NCI-H524 (cell line): ENCODE measurements at places on chromosomes 6 and 20.

- DNase-seq: no peak
These were observed 1.2 kb upstream of the PI3 start for GRCh38 chr20:45173522-45173921.

GRCh38 chr6:10479939-10480700, 41.0 kb upstream of the GCNT2 start:
- no peak for DNase-seq

GRCh38 chr6:29834564-29835436, 7.2 kb downstream of the HLA-G start:
- no peak for DNase-seq

DNA sequence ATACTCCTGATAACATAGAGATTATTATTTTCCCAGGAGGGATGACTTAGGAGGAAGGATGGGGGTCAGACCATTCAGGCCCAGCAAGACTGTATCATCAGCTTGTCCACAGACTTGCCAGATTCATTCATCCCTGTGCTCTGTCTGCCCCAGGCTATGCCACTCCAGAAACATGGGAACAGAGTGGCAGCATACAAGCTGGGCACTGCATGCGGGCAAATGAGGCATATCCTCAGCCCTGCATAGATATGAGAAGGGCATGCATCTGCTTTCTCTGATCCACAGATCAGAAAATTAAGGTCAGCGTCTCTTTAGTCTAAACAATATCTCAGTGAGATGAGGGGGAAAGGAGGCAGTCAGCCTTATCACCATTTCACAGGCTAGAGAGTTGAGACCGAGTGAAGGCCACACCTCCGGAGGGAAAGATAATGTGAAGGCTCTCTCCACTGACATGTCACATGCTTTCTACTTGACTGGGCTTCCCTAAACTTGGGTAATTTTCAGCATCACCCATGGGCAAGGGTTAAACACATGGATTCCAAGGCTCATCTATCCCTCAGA, 140.5 kb downstream of the TFAP2B start:
- no peak for DNase-seq

DNA sequence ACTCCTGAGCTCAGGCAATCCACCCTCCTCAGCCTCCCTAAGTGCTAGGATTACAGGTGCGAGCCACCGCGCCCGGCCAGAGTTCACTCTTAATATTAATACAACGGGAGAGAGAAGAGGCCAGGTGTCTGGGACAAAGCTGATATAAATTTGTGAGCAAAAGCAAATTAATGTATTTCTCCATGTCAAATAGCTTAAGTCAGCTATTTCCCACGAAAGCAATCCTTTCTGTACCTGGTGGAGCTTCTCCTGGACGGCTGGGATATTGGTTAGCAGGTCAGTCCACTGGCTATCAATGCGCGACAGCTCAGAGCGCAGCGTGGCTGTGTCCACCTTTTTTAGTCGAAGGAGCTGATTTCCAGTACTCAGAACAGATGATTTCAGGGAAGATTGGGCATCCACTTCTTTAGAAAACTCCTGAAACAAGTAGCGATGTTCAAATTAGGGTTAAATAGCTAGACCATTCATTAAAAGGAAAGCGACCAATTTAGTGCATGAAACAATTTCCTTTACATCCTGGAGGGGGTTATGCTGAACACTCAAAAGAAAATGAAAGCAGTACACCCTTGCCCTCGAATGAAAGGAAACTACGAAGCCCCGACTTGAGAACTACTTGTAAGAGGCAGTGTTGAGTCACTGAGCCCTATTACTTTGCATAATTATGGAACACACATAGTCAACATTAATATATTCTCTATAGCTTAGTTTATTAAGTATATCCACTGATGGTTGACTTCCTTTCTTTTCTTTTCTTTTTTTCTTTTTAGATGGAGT, 403.4 kb downstream of the SYNE1 start:
- DNase-seq: no peak

GRCh38 chr20:49843139-49843538, 30.5 kb downstream of the SLC9A8 start:
- no peak for DNase-seq

DNA sequence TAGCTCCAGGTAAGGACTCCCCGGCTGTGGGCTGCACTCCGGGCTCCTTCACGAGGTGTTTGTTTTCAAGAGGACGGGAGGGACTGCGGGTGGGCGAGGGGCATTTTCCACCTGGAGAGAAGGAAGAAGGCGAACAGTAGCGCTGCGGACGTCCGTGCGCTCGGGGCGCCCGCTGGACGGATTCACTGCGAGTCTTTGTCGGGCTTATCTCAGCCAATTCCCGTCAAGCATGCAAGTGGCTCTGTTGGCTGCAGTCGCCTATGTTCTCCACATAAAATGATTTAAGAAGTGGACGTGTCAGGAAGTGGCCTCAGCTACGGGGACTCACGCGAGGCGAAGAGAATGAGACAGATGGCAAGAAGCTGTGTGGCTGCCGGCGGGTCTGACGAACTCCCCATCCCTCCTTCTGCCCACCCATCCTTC, 332 bp downstream of the GRIK2 start:
- DNase-seq: peak; percentile 65

DNA sequence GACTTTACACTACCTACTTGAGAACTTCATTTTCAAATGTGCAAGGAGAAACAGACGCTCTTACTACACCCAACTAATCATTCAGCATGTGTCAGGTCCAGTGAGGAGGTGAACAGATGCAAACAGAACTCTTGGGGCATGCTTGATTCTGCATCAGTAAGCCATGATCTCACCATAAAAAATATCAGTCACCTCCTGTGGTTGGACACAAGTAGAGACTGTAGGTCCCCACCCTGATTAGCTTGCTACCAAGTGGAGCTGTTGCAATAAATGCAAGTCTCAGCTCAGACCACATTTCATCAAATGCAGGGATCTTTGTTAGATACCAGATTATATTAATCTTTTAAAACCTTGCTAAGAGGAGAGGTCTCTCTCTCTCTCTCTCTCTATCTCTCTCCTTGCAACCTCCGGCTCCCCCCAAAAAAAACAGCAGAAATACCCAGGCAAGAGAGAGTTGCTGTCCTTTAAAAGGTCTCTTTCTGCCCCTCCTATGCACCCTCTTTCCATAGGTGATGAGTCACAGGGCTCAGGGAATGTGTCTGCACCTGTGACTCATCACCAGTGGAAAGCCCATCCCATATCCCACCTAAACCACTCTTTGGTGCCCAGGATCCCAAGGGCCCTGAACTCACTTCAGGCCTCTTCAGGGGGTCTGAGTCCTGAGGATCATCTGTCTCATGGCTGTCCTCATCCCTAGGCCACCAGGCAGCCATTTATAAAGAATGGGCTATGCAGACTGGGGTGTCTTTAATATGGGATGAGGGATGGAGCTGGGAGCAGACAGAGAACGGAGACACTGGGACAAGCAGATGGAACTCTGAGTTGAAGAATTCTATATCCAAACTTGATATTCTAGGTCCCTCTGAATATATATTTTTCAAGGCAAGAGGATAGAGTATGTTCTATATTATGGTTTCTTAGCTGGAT, 154.5 kb downstream of the QRSL1 start:
- no peak for DNase-seq

DNA sequence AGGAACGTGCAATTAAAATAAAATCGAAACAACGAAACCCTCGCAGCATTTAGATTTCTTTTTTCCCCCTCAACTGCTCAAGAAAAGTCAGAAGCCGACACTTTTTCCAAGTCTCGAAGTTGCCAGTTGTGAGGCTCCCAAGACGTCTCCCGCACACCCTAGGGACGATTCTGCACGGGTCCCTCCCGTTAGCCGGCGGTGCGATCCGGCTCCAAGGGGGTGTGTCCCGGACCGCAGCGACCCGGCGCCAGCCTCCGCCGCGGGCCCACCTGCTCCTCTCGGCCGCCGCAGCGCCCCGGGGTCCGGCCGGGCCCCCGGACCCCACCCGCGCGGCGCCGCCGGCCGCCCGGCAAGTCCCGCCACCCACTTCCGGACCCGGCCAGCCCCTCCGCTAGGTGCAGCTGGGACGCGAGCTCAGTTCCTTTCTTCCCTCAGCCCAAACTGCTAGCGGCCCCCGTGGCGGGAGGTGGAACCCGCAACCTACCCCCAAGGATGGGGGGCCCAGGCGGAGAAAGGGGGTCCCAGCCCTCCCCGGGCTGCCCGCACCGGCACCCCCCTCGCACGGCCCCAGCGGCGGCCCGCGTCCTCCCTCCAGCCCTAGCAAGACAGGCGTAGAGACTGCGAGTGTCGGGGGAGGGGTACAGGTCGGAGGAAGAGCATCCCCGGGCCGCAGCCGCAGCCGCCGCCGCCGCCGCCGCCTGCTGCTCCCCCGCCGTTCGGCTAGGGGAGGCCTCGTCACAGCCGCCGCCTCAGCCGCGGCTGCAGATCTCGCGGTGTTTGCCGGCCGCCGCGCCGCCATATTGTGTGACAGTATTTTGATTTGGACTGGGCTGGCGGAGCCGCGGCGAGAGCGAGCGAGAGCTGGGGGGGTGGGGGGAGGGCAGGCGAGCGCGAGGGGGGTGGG, 520 bp upstream of the TAB2 start:
- DNase-seq: peak; percentile 95

GRCh38 chr6:16440636-16441212, 202.3 kb downstream of the GMPR start:
- DNase-seq: no peak

DNA sequence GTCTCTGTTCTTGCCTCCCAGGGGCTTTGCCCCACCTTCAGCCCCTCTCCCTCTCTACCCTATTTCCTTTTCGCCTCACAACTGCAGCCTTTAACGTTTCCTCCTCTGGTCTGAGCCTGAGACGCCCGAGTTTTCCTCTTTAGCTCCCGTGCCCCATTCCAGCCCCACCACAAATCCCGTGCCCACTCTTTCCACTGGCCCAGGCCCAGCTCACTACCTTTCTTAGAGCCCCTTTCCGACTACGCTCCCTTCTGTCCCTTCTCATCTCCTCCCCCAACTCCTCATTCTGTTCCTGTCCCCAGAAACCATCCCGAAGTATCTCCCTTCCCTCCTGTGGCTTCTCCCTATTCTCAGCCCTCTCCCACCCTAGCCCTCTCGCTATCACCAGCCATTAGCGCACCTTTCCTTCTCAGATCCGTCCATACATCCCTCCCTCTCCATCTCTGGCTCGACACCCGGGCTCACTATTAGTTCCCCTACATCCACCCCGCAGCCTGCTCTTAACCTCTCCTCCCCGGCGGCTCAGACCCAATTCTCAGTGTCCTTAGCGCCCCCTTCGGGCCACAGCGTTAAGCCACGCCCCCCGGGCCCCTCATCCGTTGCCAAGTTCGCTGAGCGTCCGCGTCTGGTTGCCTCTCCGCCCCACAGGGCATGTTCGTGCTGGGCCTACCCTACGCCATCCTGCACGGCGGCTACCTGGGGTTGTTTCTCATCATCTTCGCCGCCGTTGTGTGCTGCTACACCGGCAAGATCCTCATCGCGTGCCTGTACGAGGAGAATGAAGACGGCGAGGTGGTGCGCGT, 2.7 kb downstream of the SLC32A1 start:
- peak; percentile 47 for DNase-seq

GRCh38 chr6:164072240-164072666, 657.7 kb downstream of the QKI start:
- DNase-seq: no peak

- no peak for DNase-seq
These were observed 13.0 kb upstream of the ITCH start for GRCh38 chr20:34350095-34350494.

DNA sequence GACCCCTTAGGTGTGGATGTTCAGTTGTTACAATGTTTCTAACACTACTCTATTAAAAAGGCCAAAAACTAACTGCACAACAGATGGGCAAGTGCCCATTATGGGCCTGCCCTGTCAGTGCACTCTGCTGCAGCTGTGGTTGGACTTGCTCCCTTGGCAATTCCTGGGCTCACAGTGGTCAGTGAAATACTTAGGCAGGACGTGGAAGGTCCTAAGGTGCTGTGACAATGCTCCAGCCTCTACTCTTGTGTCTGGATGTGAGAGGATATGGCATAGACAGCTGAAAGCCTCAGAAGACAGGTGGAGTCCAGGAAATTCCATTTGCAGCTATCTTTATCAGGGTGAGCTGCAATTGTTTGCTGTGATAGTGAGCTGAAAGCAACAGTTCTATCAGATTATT, 136.5 kb upstream of the OLIG3 start:
- no peak for DNase-seq

DNA sequence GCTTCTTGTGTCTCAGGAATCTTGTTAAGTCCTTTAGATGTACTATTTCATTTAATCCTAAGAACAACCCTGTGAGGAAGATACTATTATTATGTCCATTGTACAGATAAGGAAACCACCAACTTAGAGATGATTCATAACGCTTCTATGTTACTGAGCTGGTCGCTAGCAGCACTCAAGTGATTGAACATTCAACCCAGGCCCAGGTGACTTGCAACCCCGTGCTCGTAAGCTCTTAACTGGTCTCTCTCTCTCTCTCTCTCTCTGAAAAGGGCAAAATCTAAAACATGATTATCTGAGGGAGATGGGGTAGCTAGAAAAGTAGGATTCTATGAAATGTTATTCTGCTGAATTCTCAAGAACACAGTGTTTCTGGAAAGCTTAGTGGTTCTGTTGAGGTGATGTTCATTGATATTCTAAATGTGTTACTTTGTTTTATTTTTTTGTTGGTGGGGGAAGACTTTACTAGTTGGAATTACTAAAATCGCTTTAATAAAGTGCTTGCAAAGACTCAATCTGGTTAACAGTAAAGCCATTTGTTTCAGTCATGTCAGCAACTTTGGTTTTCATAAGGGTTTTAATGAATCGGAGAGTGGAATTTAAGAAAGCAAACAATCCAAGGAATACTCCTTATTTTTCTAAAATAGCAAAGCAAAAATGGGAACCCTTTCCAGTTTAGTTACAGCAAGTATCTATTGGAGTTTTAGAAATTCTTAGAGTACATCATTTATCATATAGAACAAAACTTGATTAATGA, 265.0 kb upstream of the TAB2 start:
- DNase-seq: no peak

- DNase-seq: no peak
These were observed 143.4 kb downstream of the PXDC1 start for GRCh38 chr6:3608159-3608558.

DNA sequence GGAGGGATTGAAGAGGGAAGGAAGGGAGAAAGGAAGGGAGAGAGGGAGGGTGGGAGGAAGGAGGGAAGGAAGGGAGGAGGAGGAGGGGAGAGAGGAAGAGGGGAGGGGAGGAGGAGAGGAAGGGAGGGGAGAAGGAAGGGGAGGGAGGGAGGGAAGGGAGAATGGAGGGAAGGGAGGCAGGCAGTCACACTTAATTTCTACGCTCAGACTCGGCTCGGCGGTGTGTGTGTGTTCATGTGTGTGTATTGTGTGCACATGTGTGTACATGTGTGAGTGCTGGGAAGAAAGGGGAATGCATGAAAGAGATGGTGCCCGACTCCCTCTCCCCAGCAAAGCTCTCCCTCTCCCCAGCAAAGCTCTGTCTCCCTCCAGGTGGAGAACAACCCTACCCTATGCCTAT, 79.1 kb upstream of the AFDN start:
- no peak for DNase-seq

DNA sequence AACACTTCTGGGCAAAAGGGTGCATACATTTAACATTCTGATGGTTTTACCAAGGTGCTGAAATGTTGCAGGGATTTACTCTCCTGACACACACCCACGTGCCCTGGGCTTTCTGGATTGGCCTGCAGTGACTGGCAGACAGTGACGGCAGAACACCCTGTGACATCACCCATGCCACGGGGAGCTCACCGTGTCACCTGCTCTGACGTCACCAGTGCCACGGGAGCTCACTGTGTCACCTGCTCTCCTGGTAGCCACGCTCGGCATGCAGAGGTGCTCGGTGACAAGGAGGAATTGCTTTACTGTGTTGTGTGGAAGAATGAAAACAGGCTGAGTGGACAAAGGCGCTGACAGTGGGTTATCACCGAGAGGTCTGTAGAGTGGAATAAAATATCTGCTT, 99.3 kb downstream of the RAMACL start:
- no peak for DNase-seq

GRCh38 chr20:59207742-59208357, 44.2 kb downstream of the ZNF831 start:
- peak; percentile 43 for DNase-seq

GRCh38 chr6:77548662-77549366, 85.5 kb upstream of the HTR1B start:
- no peak for DNase-seq
